ENCODE measurements at places on chromosomes 16 and 17. TPM values are rescaled to one million over a fixed set of nuclear protein-coding genes. Genes with fewer than 3 reads are reported as not detected.

GRCh38 chr16:4859190-4859899 is 12.1 kb downstream of the UBN1 start:
- DNase-seq: no peak

DNA sequence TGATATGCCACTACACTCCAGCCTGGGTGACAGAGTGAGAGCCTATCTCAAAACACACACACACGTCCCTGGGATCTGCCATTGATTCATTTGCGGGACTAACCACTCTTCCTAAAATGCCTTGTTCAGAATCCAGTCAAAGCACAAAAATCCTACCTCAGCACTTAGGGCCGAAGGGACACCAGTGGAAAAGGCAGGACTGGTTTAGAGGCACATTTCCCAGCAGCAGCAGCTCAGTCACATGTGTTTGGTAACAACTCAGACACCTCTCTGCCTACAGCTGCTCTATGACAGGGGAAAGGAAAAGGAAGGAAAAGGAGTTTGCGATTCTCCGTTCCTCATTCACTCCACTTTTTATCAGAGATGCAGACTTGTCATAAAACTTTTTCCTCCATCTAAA is 12.2 kb downstream of the KNOP1 start:
- DNase-seq: no peak

DNA sequence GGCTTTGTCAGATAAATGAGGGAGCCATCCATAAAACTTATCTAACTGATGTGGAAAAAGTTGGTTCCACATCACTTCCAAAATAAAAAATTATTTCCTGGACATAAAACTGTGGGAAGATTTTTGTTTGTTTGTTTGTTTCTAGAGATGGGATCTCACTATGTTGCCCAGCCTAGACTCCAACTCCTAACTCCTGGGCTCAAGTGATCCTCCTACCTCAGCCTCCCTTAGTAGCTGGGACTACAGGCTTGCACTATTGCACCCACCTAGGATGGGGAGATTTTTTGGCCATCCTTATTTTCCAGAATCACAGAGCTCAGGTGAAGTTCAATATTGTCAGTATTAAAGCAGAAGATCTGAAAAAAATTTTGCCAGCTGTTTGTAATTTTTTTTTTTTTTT is 23.8 kb upstream of the SMG8 start:
- DNase-seq: no peak

- peak; percentile 53 for DNase-seq
These were observed 17.6 kb downstream of the ZSWIM7 start for GRCh38 chr17:15981646-15982580.

- DNase-seq: peak; percentile 44
These were observed 32.3 kb upstream of the TANC2 start for GRCh38 chr17:62933501-62934385.

DNA sequence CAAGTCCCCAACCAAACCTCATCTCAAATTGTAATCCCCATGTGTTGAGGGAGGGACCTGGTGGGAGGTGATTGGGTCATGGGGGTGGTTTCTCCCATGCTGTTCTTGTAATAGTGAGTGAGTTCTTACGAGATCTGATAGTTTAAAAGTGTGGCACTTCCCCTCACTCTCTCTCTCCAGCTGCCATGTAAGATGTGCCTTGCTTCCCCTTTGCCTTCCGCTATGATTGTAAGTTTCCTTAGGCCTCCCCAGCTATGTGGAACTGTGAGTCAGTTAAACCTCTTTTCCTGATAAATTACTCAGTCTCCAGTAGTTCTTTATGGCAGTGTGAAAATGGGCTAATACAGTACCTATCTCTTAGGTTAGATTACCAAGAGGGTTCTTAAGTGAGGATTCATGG is 5.8 kb downstream of the PMFBP1 start:
- DNase-seq: no peak

- no peak for DNase-seq
These were observed 26.8 kb upstream of the FBXO47 start for GRCh38 chr17:38994026-38994425.

GRCh38 chr16:76500006-76500405 is 222.8 kb downstream of the CNTNAP4 start:
- no peak for DNase-seq

DNA sequence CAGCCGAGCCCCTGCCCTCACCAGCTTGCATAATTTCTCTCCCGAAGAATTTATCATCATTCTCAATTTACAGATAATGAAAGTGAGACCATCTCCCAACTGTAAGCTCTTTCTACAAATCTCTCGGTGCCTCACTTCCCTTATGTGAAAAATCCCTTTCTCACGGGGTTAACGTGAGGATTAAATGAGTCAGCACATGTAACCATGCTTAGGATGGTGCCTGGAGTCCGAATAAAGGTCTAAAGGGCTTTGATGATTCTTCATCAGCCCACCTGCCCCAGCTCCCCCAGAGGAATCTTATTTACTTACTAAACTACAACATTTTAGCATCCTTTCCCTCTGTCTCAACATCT is 24.8 kb upstream of the PIK3R6 start:
- no peak for DNase-seq

DNA sequence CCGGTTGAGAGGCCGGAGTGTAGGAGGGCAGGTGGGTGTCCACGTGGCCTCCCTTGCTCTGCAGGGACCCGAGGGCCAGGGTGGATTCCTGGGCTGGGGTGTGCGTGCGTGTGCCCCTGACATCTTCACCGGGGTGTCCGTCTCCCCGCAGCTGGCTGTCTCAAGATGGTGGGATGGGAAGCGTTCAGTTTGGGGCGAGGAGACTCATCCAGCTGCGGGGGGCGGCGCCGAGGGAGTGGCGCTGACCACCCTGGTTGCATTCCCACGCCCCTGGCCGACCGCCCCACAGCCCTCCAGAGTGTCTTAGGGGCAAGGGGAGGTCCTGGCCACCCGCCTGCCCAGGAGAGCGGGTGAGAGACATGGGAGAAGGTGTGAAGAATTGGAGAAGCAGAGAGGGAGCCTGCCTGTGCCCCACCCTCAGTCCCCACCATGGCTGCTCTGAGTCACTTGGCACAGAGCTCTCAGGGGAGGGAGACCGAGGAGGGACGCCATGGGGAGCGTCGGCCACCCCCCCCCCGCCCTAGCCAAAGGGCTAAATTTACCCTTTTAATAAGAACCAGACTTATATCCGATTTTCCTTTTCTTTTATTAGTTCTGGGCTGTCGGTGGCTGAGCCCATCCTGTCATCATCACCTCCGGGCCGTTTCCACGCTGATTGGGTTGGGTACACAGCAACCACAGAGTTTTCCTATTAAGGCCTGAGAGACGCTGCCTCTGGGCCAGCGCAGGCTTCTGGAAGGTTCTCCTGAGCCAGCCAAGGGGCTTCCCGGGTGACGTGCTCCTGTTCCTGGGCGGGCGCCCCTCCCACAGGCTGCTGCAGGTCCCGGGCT is 22.0 kb downstream of the BAHCC1 start:
- DNase-seq: peak; percentile 50

GRCh38 chr17:80753685-80754345 is 209.2 kb downstream of the RPTOR start:
- no peak for DNase-seq

GRCh38 chr16:74830648-74831047 is 56.0 kb upstream of the FA2H start:
- no peak for DNase-seq

DNA sequence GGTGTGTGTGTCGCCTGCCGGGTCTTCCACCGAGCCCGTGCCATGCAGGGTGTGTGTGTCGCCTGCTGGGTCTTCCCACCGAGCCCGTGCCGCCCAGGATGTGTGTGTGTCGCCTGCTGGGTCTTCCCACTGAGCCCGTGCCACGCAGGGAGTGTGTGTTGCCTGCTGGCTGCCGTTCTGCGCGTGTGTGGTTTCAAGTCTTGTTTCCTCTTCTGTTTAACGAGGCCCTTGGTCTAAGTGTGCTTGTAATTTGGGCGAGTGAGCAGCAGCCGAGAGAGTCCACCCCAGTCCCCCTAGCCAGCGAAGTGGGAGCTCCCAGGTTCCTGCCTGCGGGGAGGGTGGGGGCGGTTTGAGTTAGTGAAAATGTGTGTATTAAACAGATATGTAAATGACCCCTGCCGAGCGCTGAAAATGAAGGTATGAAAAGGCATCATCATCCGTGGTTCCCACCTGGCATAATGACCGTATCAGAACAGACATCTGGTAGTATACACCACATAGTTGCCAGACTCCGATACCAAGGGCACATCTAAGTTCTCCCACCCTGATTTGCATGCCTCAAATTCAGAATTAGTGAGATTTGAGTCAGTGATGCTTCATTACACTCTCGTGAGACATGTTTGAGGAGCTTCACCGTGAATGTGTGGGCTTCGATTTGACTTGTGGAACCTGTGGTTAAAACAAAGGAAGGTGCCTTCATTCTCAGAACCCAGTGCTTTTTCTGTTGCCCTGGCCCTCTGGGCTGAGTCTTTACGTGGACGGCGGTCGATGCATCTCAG is 114.5 kb upstream of the CHMP6 start:
- DNase-seq: no peak

GRCh38 chr17:31226950-31227349 is 70.1 kb downstream of the OMG start:
- no peak for DNase-seq

GRCh38 chr16:25210758-25211157 is 6.0 kb upstream of the AQP8 start:
- peak; percentile 36 for DNase-seq

- peak; percentile 60 for DNase-seq
These were observed 87.7 kb downstream of the MRM3 start for GRCh38 chr17:869567-870525.

DNA sequence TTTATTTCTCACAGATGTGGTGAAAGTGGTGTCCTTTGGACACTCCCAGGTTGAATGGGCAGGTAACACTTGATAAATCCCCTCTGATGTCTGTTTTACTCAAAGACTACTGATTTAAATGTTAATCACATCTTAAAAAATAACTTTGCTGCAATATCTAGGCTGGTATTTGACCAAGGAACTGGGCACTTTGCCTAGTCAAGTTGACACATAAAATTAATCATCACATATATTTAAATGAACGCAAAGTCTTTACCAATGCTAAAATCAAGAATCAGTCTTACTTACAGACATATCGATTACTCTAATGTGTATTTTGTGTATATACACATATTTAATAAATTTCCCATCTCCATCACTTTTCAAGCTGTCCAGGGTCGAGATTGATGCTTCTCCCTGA is 7.0 kb downstream of the MT2A start:
- peak; percentile 65 for DNase-seq

- DNase-seq: no peak
These were observed 81.0 kb downstream of the VPS53 start for GRCh38 chr17:633641-634101.

- DNase-seq: no peak
These were observed 96.0 kb upstream of the SIAH1 start for GRCh38 chr16:48481211-48481610.

- DNase-seq: no peak
These were observed 320.8 kb downstream of the CBLN1 start for GRCh38 chr16:48960830-48961229.

- DNase-seq: peak; percentile 42
These were observed 126.9 kb downstream of the PARN start for GRCh38 chr16:14502932-14503741.

GRCh38 chr17:64067657-64068056 is 47.2 kb upstream of the ICAM2 start:
- peak; percentile 13 for DNase-seq

The MYH13 gene
- total RNA-seq: not detected

The CMC2 gene
- 35.2 TPM for total RNA-seq

The CD300H gene
- total RNA-seq: not detected

The CDH3 gene
- total RNA-seq: not detected

The SPNS3 gene
- total RNA-seq: not detected

The STX1B gene
- 2.1 TPM for total RNA-seq

The SLC12A3 gene
- not detected for total RNA-seq

The ADAT1 gene
- 50.4 TPM for total RNA-seq

The KRTAP4-3 gene
- not detected for total RNA-seq

The AIPL1 gene
- total RNA-seq: under 0.01 TPM

The KCNAB3 gene
- total RNA-seq: 0.33 TPM

The LDHD gene
- 4.5 TPM for total RNA-seq

The MEIOC gene
- not detected for total RNA-seq

All from fibroblast of lung (primary cell).